ENCODE measurements at places on chromosomes 7 and 10. TPM values are rescaled to one million over a fixed set of nuclear protein-coding genes. Genes with fewer than 3 reads are reported as not detected.

DNA sequence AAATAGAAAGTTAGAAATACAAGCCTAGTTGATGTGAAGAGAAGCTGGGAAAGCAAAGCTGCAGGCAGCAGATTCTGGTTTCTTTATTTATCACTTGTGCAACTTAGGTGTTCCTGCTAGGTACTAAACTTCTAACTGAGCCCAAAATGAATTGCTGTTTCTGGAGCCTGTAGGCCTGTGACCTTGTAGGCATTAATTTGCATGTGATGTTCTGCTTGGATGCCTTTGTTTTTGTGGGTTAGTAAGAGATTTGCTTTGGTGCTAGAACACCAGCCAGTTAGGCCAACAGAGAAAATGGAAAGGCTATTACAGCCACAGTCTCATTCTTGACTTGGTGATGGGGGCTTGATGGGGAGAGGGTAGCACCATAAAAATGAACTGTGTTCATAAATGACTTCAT, 370.7 kb downstream of the PPP1R3A start:
- no peak for DNase-seq

DNA sequence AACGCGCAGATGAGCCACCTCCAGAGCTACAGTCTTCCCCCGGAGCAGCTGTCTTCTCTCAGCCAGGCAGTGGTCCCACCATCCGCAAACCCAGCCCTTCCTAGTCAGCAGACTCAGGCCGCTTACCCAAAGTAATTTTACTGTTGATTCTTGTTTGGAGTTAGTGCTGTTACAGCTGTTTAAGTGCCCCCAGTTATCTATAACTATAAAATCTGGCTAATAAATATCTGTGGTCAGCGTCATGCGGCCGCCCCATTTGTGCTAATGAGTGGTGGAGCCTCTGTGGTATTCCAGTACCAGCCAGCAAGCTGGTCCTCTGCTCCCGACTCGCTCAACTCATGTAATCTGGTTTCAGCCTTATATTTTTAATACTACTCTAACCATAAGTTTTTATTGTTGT, 43.2 kb upstream of the TMEM236 start:
- DNase-seq: no peak

DNA sequence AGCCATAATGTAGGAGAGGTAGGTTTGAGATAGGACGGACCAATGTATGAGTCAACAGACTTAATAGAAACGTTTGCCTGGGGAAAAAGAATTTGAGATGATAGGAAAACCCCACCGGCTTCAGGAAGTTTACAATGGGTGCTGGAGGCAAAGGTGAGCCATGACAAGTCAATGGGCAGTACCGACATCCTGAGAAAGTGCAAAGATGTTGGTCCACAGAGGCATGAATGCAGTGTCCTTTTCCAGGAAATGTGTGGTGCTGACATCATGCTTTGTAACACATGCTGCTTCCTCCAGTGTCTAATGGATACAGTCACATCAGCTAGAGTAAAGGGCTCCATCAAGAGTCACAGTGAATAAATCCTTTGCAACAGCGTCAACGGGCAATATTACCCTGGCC, 533.6 kb downstream of the INHBA start:
- DNase-seq: no peak

GRCh38 chr7:100836812-100837098, 9.4 kb upstream of the EPHB4 start:
- no peak for DNase-seq

The LAMB1 gene
- total RNA-seq: 355 TPM

The SPDYE2 gene
- not detected for total RNA-seq

The GLI3 gene
- 3.6 TPM for total RNA-seq

The NEUROG3 gene
- total RNA-seq: not detected

Data from hepatocyte (in vitro differentiated cells).